ENCODE measurements at places on chromosomes 12 and 14.

DNA sequence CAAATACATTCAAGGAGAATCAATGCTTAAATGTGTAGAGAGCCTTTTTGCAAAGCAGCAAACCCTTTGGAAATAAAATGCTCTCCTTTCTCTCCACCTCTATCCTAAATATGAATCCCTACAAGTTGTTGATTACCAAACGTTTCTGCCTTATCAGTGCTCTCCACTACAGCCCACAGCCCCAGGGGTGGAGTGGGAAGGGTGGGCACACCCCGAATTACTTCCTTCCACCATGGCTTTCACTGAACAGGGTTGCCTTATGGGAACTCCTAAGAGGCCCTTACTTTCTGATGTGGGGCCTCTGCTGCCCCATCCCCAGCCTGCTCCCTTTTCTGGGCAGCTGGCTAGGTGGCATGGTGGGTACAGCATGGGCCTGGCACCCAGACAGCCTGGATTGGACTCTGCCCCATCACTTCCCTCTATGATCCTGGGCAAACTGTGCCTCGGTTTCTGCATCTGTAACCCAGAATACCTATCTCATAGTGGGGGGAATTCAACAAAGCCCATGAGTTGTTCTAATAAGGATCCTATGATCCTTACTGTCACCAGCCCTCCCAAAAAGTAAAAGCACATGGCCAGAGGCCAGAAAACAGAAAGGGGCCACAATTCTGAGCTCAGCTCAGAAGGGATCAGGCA is 16.1 kb downstream of the AK7 start:
- DNase-seq: peak; percentile 35

DNA sequence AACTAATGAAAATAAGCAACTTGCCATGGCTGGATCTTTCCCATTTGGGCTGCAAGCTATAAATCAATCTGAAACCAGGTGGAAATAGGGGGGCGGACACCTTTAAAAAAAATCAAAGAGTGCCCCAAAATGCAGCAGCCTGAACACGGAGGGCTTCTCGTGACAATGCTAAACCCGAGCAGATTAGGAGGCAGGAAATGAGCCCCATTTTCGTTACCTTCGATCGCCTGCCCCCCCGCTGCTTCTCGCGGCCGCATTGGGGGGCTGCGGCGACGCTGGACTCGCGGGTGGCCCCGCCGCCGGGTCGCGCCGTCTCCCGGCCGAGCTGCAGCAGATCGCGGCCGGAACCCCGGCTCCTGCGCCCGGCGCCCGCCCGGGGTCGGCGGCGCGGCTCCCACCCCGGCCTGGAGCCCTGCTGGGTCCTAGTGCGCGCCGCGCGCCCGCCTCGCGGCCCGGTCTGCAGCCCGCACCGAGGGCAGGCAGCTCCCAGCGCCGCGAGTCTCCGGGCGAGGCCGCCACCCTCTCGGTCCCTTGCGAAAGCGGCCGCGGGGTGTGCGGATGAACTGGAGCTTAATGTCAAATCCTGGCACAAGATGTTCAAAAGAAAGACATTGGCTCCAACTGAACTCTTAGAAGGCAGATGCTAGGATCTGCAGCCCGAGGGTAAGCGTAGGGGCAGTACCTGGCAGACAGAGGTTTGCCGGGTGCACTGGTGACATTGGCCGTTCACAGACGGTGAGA is 201.9 kb upstream of the FOXN3 start:
- DNase-seq: peak; percentile 31

- no peak for DNase-seq
Observed at GRCh38 chr12:64122995-64123394, 99.1 kb downstream of the KICS2 start.

- no peak for DNase-seq
Observed at GRCh38 chr12:106273491-106273890, 25.7 kb upstream of the CKAP4 start.

GRCh38 chr12:121575952-121576625 is 4.7 kb downstream of the KDM2B start:
- no peak for DNase-seq

- no peak for DNase-seq
Observed at GRCh38 chr14:68103853-68104252, 284.3 kb downstream of the RAD51B start.

All from CMK (cell line).